ENCODE measurements at places on chromosomes 6 and 20.

- no peak for DNase-seq
These were observed 4.7 kb downstream of the MRPS18A start for GRCh38 chr6:43682724-43683429.

GRCh38 chr6:42340511-42340910, 111.2 kb downstream of the TRERF1 start:
- no peak for DNase-seq

DNA sequence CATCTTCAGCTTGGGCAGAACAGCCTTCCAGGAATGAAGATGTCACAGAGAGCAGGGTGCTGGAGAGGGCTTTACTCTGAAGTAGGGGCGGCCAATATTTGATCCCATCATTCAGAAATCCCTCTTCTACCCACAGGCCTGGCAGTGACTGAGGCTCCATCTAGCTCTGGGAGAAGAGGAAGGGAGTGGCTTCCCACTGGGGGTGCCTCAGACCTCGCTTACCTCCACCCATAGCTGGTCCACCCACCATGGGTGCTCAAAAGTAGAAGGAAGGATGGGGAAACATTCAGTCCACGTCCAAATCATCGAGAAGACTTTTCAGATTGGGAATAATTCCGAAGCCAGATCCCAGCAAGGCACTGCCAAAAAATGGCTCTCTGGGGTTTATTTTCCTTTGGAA, 11.8 kb upstream of the THBD start:
- no peak for DNase-seq

- DNase-seq: no peak
These were observed 919.6 kb upstream of the MAP3K7 start for GRCh38 chr6:91506509-91506908.

DNA sequence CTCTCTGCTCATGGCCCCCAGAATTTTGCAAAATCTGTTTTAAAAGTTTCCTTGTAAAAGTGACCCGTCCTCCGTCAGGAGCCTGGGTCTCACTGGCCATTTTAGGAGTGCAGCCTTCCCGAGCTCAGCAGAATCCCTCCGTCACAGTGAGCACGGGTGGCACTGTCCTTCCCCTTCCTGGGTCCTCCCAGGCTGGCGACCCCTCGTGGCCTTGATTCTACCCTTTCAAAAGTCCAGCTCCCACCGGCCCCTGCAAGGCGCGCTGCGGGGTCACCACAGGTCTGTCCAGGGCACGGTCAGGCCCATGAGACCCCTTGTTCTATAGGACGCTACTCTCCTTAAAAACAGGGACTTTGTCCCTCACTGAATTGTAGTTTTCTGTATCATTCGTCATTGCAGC, 112.7 kb downstream of the PSMB1 start:
- no peak for DNase-seq
